Stimulated activated CD8-positive, alpha-beta memory T cell treated with anti-CD3 and anti-CD28 coated beads, Interleukin-7, amount 100 ng/mL, for 4 hours (primary cell): ENCODE measurements at places on chromosomes 4 and X.

- DNase-seq, result no peak
These were observed 150.8 kb upstream of the DIPK2B start for GRCh38 chrX:45351478-45351877.

DNA sequence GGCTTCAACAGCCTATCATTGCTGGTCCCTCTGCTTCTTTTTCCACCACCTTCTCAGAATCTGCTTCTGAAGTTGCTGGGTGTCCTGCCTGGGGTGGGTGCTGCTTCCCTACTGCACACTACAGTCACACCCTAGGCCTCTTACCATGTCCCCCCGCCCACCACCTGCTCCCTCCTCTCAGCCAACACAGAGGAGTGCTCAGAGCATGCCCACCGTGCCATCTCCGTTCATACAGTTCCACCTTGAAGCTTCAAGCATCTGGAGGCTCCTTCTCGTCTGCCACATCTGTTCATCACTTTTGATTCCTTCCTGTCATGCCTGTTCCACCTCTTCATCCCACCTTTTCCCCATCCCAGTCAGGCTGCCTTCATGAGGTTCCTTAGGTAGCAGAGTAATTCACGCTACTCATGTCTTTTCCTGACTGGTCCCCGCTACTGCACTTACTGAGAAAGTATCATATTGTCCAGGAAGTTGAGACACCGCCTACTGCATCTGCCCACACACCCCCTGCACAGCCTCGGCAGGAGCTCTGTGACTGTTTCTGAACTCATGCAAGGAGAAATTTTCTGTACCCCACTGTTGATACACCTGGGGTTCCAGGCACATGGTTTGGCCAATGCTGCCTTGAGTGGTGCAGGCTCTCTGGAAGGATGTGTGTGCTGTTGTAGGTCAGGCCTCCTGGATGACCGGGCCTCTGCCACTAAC lies 39.5 kb downstream of the HADH start:
- peak; percentile 67 for DNase-seq

GRCh38 chr4:54556051-54556450 lies 101.7 kb upstream of the KIT start:
- DNase-seq, result no peak

DNA sequence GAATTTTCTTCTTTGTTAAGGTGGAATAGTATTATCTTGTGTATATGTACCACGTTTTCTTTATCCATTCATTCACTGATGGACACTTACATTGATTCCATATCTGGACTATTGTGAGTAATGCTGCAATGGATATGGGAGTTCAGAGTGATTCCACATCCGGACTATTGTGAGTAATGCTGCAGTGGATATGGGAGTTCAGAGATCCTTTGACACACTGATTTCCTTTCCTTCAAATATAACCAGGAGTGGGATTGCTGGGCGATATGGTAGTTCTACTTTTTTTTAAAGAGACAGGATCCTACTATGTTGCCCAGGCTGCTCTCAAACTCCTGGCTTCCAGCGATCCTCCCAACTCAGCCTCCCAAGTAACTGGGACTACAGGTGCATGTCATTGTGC lies 12.1 kb downstream of the TMEM156 start:
- no peak for DNase-seq

DNA sequence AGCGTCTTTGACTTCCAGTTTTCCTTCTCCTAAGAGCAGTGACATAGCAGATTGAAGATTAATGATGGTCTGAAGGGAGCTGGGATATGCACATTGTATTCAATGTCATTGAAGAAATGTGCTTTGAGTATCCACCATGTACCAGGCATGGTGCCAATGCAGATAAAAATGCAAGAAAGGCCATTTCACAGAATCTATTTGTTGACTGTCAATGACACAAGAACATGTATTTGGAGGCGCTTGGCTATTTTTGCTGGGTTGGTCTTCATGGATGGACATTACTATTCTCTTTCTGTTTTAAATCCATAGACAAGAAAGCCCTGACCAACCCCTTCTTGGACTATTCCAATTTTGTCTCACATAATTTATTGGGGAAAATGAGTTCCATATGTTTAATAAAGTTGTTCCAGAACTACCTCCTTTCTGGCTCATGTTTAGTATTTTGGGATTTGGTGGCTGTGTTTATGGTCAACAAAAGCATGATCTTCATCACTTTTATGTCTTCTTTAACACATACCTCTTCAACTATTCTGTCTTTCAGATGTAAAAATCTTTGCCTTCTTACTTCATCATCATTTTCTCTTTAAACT lies 174.5 kb downstream of the CPE start:
- DNase-seq, result no peak

DNA sequence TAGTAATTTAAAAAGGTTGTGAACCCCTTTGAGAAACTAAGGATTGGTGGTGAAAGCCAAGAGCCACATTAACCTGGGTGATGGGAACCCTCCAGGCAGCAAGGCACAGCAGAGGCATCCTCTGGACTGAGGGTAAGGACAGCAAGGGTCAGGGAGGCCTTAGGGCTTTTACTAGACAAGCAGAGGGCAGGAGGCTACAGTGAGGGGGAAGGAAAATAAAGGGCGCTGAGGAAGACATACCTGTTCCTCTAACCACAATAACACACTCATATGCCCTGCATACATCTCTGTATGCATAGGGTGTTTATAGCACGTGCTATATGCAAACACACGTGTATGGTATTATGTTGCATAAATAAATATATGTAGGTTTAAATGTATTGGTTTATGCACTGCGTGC lies 18.7 kb downstream of the GPM6B start:
- DNase-seq, result no peak

- DNase-seq, result no peak
These were observed 70.5 kb downstream of the COQ2 start for GRCh38 chr4:83214079-83214478.
